Muscle of arm (tissue), 14 donors: ENCODE measurements at places on chromosomes 6 and 20. TPM values are rescaled to one million over a fixed set of nuclear protein-coding genes. Genes with fewer than 3 reads are reported as not detected.

The LAMA5 gene
- 50.4 TPM for polyA plus RNA-seq

The GHRH gene
- polyA plus RNA-seq, result not detected

The TJAP1 gene
- 21.2 TPM for polyA plus RNA-seq

The ECT2L gene
- polyA plus RNA-seq, result 0.20 TPM

The SMIM29 gene
- 6.4 TPM for polyA plus RNA-seq
